ENCODE measurements at places on chromosomes 6 and 20.

- DNase-seq = no peak
These were observed at the start of gene SLC24A3 for GRCh38 chr20:19212469-19212815. Gene SLC24A3, plus strand, starts transcription at chr20:19212642.

GRCh38 chr6:169881398-169881797, 130.0 kb downstream of the ERMARD start:
- no peak for DNase-seq

- DNase-seq = no peak
These were observed 58.1 kb upstream of the SNAP91 start for GRCh38 chr6:83767033-83767432.

DNA sequence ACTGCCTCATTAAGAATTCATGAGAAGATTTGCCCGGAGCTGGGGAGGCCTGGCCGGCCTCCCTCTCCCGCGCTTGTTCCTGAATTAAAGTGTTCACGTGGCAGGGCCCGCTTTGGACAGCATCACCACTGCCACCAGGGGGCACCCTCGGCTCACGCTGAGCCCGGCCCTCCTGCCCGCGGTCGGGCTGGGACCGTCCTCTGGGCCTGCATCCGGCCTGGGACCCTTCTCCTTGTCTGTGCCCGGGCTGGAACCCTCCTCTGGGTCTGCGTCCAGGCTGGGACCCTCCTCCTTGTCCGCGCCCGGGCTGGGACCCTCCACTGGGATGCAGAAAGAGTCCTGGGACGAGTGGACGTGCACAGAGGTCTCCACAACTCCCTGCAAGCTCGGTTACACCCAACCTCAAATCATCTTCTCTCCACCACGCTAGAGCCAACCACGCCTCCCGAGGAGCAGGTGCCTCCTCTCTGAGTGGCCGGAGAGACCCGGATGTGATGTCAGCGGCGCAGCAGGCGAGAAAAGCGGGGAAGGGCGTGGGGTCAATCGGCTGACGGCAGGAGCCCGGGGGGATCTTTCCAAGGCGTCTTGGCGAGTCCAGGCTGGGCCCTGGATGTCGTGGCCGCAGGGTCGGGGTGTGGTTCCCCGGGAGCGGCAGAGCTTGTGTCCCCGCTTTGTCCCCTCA, 50.9 kb upstream of the DACT2 start:
- DNase-seq = peak; percentile 66

DNA sequence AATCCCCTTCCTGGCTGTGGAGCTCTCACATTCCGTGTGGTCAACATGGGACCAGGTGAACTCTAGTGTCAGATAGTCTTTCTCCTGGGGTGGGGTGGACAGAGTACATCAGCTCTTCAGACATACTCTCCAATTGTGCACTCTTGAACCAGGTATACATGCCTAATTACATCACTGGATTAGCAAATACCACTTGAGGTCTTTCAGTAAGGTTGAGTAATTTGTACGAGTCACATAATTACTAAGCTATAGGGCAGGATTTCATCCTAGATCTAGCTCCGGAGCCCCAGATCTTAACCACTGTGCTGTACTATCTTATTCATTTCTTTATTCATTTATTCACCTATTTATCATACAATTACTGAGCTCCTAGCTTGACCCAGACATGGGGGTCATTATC, 821.3 kb downstream of the TFAP2A start:
- DNase-seq = no peak

GRCh38 chr20:51497542-51498467, 44.7 kb downstream of the NFATC2 start:
- peak; percentile 44 for DNase-seq

All from activated CD4-positive, alpha-beta T cell treated with anti-CD3 and anti-CD28 coated beads for 24 hours (primary cell).